ENCODE measurements at places on chromosomes 3 and 15.

DNA sequence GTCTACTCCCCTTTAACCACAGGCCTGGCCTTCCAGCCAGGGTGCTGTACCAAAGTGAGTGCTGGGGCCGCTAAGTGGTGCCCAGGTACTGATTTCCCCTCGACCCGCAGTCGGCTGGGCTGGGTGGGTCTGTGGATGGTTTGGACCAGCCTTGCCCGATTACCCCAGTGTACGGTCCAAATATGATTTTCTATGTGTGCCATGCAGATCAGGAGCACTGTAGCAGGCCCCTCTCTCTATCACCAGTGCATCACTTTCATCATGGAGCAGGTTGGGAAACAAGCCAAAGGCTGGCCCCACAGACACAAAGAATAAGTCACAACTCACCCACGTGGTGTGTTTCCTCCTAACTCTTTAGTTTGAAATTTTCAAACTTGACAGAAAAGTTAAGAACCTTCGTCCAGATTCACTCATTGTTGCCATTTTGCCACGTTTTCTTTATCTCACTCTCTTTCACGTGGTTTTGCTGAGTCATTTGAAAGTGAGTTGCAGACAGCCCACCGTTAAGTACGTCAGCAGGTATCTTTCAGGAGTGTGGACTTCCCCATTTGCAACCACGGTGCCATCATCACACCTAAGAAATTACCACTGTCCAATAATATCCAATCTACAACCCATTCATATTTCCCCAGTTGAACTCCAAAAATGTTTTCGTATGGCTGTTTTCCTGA lies 37.0 kb downstream of the ZNF710 start:
- no peak for DNase-seq

DNA sequence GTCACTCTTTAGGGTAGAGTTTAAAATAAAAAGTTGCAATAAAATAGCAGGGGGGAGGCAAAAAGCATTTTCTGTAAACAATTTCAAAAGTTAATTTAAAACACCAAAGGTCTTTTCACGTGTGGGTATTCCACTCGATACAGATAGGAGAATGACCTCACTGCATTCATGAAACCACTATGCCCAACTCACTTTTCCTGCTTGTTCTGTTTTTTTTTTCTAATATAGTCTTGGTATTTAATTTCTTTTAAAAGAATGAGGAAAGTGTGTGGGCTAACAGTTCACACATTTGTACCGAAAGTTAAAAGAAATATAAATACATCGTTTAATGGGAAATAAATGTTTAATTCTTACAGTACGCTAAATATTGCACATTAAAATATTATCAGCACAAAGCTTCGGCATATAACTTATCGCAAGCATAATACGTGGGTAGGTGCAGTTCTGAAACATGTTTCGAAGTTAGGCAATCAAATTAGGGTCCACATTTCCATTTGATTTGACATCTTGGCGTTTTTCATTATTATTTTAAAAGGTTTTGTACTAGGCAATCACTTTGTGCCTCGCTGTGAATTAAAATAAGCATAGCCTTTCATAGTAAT lies 41.4 kb downstream of the VGLL4 start:
- no peak for DNase-seq

- DNase-seq = no peak
These were observed 259.8 kb upstream of the WNT5A start for GRCh38 chr3:55746808-55747413.

GRCh38 chr15:56250626-56251025 lies 6.9 kb upstream of the RFX7 start:
- DNase-seq = no peak

DNA sequence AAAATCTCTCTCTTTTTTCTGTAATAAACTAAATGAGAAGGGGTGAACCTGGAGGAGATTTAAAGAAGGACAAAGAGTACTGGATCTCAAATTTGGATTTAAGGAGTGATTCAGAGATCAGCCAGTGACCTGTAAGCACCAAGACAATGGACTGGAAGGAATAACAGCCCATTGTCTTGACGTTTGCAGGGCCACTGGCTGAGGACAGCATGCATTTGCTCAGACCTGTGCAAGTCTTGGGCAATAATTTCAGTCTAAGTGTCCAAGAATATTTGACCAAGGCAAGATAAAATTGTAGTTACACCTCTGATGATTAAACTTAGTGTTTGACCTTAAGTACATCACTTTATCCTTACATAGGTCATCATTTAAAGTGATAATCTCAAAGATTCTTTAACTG lies 55.8 kb upstream of the OSTN start:
- DNase-seq = no peak

GRCh38 chr3:44682182-44682896 lies 30.1 kb upstream of the ZNF502 start:
- DNase-seq = no peak

- no peak for DNase-seq
These were observed 32.8 kb upstream of the STRIT1 start for GRCh38 chr3:155326244-155326643.

DNA sequence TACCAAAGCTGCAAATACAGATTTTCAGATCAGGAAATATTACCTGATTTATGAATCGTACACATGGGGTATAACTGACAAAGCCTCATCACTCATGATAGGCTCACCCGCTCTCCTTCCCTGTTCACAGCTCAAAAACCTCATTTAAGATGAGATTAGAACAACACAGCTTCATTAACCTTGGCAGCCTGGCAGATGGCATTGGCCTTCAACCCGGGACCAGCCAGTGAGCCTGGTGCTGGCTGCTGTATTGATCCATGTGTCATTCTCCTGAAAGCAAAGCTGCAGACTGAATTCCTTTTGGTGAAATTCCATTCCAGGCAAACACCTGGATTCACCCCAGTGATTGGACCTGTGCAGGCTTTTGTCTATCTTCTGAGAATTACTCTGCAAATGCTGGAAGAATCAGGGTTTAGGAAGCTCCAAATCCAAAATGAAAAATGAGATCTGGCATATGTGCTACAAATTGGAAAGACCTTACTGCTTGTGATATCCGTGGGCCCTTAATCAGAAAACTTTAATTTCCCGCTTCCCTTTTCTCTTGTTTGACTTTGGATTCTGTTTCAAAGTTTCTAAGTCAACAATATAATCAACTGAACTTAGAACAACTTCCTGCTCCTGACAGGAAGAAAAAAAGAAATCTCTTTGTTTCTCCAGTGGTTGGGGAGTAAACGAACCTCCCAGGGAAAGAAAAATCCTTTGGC lies 189.1 kb upstream of the KBTBD8 start:
- no peak for DNase-seq

- no peak for DNase-seq
These were observed 550 bp downstream of the CCDC9B start for GRCh38 chr15:40340038-40340739.

All from stimulated activated CD8-positive, alpha-beta memory T cell treated with anti-CD3 and anti-CD28 coated beads, Interleukin-7, amount 100 ng/mL, for 1 hour (primary cell).